ENCODE measurements at places on chromosomes 1 and 21.
A peak's percentile ranks its signal among the peaks of the same experiment; 100 is the strongest.

GRCh38 chr1:203511513-203511912 lies 17.6 kb downstream of the OPTC start:
- no peak for DNase-seq

GRCh38 chr1:119613769-119614720 lies 34.0 kb downstream of the ZNF697 start:
- DNase-seq = peak; percentile 32

GRCh38 chr1:223146745-223147144 lies 3.7 kb upstream of the TLR5 start:
- DNase-seq = no peak

DNA sequence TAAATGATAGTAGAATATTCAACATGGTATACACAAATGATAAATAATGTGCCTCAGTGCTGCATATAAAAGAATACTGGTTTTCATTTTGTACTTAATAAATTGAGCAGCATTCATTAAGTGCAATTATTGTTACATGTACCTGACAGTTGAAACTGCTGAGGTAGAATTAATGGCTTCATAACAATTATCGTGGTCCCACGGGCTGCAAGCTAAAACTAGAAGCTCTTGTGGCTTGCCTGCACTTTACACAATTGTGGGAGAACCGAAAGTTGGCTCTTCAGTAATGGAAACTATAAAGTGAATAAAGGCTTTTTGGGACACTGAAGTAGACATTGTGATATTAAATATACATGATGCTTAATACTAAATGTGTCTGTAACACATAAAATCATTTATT lies 23.2 kb downstream of the INSL5 start:
- DNase-seq = no peak

GRCh38 chr1:214901718-214902117 lies 180.8 kb upstream of the KCNK2 start:
- no peak for DNase-seq

DNA sequence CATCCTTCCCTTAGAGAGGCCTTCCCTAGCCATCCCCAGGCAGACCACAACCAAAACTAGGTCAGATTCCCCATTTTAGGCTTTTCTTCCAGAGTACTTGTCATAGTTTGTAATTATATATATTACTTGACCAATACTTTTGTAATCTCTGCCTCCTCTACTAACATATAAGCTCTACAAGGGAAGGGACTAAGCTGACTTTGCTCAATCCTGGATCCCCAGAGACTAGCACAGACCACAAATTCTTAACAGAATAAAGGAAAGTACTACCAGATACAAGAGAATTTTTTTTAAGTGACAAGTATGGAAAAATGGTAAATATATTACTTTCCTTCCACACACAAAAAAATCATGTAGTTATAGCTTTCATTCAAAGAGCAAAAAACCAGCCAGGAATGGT lies 2.0 kb downstream of the ZMYM6 start:
- no peak for DNase-seq

DNA sequence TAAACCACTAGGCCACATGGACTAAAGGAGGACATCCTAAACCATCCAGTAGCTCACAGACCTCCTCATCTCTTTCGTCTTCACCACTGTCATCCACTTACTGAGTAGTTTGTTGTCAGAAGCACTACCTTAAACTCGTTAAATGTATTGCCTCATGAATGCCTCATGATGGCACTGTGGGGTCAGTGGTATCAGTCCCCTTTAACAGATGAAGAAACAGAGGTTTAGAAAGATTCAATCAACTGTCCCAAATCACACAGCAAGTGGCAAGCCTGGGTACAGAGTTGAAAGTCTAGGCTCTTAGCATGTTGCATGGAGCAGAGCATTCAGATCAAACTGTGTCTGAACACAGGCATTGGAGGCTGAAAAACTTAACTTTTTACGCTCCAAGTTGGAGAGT lies 183.6 kb upstream of the KIAA0040 start:
- no peak for DNase-seq

DNA sequence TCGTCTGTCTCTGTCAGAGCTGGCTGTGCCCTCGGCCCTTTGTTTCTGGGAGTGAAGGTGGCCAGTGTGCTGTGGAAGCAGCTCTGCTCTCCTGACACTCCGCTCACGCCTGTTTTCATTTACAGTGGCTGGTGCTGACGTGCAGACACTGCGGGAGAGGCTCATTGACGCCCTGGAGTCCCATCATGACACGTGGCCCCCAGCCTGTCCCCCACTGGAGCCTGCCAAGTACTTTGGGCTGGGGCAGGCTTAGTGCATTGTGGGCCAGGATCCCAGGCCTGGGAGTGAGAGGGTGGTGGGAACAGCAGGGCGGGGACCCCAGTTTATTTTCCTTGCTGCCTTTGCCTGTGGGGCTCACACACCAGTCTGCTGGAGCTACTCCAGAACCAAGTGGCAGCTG lies 21.1 kb downstream of the QSOX1 start:
- no peak for DNase-seq

DNA sequence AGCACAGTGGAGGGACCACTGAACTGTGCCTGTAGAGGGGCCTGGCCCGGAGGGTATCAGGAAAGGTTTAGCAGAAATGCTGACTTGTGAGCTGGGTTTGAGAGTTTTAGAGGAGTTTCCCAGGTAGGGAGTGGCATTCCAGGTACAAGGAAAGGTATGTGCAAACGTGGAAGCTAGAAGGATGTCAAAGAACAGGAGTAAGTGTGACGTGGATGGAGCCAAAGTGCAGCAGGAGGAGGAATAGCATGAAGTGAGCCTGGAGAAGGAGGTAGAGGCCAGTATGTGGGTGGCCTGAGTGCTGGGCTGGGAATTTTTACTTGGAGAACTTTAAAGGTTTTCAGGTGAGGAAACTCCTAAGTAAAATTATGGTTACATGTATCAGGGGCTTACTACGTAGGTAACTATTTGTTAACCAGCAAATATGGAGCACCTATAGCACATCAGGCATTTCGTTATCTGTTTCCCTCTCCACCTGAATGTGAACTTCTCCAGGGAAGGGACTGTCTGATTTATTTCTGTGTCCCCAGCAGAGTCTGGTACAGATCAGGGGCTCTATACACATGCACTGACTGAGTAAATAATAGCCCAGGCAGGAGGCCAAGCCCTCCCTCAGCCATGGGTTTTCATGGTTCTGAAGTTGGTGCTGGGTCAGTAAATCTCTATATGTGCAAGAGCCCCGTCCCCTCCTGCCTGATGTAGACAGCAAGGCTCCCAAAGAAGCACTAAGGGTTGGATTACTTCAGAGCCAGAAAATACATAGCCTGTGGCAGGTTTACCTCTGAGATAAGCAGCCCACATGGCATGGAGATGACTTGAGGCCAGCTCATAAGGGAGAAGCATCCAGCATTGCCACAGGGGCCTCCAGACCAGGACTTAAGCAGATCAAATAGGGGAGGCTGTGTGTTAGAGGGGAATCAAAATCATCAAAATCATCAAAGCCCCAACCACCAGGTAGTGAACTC lies 43.4 kb downstream of the CDCP2 start:
- DNase-seq = no peak

GRCh38 chr1:200626853-200627534 lies 6.4 kb upstream of the KIF14 start:
- DNase-seq = no peak

DNA sequence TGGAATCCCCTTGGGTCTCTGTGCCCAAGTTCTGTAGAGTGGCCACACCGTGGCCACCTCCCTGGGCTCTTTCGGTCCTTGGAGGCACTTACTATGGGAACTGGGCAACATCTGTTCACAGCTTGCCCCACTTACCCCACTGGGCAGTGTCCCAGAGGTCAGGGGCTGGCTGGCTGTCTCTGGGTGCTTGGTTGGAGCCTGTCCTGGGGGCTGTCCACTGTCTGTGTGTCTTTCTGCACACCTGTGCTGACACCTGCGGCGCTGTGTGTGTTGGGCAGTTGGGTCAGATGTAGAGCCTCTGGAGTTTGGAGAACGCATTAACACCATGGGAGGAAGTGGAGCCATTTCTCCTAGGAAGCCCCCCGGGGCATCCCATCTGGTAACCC lies 1.3 kb upstream of the TMEM54 start:
- DNase-seq = no peak

GRCh38 chr1:153245466-153245865 lies 14.0 kb upstream of the LORICRIN start:
- no peak for DNase-seq

- DNase-seq = no peak
These were observed 39.3 kb downstream of the MTARC1 start for GRCh38 chr1:220825819-220826551.

DNA sequence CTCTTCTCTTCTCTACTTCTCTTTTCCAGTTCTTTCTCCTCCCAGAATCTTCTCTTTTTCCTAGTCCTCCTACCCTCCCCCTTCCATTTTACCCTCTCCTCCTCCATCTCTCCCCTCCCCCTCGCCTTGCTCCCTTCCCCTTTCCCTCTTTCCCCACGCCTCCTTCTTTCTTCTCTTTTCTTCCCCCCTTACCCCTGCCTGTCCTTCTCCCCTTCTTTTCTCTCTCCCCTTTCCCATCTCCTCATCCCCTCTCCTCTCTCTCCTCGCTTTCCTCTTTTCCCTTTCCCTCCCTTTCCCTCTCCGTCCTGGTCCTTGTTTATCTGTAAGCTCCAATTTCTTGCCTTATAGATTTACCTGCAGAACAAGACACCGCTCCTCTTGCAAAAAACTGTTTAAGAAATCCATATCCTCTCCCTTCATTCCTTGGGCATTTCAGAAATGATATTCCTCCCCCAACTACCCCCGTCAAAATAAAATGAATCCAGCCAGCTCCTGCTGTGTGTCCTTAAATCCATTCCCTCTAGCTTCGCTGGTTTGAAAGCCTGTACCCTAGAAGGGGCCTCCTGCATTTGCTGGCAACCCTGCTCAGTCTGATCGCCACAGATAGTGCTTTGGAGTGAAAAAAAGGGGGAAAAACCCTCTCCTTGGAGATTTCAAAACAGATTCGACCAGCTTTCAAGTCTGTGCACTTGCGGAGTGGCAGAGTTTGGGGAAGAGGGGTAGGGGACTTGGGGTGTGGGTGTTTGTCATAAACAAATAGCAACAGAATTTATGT lies 89.4 kb downstream of the PAPPA2 start:
- DNase-seq = no peak

DNA sequence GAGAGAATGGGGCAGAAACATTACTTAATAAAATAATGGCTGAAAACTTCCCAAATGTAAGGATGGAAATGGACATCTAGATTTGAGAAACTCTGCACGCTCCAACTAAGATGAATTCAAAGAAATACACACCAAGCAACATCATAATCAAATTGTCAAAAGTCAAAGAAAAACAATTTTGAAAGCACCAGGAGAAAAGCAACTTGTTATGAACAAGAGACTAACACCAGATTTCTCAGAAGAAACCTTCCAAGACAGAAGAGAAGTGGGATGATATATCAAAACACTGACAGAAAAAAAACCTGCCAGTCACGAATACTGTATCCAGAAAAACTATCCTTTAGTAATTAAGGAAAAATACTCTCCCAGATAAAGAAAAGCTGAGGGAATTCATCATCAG lies 208.6 kb upstream of the SAMSN1 start:
- no peak for DNase-seq

DNA sequence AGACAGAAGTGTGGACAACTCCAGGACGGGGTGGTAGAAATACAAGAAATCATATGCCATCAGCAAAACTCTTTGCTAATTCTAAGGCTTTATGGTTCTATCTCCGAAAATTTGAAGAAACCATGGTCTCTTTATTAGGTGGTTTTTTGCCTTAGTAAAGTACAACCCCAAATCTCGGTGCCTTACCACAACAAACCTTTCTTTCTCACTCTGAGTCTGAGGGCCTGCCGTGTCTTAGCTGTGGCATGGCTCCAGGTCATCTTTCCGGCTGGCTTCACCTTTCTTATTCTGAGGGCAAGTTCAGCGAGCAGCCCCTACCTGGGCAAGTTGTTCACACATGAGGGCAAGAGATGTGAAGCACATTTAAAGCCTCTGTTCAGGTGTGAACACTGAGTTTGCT lies 280.6 kb downstream of the TTLL7 start:
- no peak for DNase-seq

- DNase-seq = no peak
These were observed 139.9 kb downstream of the DPYD start for GRCh38 chr1:97780884-97781283.

DNA sequence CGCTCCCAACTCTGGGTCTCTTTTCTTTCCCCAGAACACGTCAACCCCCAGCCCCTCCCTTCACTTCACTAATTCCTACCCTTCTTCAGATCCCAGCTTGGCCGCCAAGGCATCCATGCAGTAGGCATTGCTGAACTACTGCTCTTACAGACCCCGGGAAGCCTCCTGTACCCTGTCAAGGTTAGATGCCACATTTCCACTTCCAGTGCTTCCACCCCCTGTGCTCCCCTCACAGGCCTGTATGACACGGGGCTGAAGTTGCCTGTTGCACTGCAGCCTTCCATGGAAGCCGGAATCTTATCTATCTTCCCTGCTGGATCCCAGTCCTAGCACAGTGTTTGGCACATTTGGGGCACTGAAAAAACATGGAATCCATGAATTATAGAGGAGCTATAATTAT lies 99.0 kb upstream of the SOD1 start:
- DNase-seq = no peak

- no peak for DNase-seq
These were observed 26.5 kb upstream of the PIGV start for GRCh38 chr1:26761217-26761616.

GRCh38 chr1:2966449-2967328 lies 54.6 kb upstream of the ACTRT2 start:
- no peak for DNase-seq

DNA sequence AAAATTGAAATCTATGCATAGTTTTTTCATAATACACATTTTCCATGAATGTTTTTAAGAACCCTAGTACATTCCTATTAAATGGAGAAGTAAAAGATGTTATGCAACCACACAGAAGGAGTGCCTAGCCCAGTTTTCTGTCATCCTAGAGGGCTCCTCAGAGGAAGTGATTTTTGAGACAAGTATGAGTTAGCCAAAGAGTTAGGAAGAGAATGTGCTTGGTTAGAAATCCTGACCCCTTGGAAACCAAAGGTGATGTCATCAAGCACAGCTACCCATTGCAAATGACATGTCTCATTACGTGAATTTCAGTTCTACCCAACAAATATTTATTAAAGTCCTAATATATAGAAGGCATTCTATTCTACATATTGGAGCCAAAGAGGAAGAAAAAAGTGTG lies 88.9 kb upstream of the TNFSF4 start:
- no peak for DNase-seq

DNA sequence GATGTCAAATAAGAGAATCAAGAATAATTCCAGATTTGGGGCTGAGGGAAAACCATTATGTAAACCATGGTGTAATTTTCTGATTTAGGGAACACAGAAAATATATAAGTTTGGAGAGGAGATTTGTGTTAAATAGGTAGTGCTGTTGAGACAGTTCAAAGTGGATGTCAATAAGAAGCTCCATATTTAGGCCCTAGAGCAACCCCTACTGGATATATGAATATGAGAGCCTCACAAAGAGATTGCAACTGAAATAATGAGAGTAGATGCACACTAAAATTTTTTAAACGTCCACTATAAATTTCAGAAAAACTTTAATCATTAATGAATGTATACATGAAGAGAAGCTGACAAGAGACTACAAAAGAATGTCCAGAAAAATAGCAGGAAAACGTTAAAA lies 1447.8 kb upstream of the PRMT6 start:
- no peak for DNase-seq

Measured in CD4-positive, alpha-beta T cell treated with Interleukin-6 at 100 ng/mL for 8 hours (primary cell).